Type B pancreatic cell (in vitro differentiated cells): ENCODE measurements at places on chromosomes 2 and 18.

DNA sequence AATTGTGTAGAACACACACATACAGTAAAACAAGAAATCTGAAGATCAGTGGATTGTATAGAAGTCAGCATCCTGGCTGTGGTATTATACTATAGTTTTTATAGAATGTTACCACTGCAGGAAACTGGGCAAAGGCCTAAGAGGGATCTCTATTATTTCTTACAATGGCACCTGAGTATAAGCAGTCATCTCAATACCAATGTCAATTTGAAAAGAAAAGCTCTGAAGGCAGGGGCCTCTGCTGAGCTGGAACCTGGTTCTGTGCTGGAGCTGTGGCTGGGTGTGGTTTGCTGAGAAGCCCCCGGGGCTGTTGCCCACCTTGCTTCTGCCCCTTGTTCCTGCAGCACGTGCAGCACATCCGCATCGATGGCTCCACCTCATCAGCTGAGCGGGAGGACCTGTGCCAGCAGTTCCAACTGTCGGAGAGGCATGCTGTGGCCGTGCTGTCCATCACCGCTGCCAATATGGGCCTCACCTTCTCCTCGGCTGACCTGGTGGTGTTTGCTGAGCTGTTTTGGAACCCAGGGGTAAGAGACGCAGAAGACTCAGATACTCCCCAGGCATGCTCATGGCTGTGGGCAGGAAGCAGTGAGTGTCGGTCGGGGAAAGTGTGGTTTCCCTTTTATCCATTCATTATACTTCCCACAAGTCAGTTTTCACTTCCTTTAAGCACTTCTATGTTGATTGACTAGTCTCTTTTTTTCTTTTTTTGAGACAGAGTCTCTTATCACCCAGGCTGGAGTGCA lies 23.5 kb upstream of the RPL37A start:
- no peak for DNase-seq

DNA sequence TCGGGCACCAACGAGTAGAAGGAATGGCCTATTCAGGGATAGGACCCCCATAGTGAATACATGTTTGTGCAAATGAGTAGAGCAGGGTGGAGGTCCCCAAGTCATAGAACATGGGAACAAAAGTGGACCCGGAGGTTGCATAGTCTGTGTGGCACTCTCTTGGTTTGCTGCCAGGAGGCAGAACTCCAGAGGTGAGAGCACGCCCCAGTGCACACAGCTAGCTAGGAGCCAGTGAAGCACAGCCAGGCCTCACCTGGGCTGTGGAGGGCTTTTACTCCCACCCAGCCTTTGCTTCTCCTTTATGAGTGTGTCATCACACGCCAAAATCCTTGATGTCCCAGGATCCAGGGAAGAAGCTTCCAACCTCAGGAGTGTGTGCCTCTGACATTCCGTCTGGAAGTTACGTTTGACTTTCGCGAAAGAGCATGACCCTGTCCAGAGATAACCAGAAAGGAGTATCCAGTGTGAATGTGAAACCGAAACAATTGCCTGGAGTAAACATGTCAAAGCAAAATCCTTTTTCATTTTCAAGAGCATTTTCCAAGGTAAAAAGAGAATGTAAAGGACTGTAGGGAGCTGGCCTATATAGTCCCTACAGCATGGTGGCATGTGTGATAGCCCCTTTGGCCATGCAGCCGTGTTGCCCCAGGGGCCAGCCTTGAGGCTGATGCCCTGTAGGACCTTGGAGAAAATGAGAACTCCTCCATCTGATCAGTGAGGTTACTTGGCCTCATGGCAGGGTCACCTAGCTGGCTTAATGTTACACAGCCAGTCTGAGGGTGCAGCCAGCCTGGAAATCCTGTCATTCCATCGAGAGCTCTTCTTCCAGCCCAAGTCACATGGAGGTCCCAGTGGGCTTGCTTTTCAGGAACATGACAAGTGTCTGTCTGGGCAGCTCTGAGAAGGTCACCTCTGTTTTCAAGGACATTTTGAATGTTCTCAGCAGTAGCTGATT lies 8.8 kb downstream of the TRIB2 start:
- no peak for DNase-seq

DNA sequence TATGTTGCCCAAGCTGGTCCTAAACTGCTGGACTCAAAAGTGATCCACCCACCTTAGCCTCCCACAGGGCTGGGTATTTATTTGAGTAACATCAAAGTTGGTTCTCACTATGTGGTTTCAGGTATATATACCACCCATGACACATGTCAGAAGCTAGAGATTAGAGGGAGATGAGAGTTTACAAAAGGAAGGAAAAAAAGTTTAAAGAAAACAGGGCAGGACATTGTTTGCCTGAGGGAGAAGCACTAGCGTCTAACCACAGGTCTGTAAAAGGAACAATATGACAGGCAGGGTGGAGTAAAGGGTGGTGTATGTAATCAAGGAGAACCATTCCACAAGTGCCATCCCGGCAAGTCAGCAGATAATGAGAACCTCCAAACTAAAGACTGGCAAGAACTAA lies 8.5 kb downstream of the CEP76 start:
- DNase-seq, result no peak

GRCh38 chr2:186031229-186031628 lies 292.6 kb downstream of the FSIP2 start:
- no peak for DNase-seq

DNA sequence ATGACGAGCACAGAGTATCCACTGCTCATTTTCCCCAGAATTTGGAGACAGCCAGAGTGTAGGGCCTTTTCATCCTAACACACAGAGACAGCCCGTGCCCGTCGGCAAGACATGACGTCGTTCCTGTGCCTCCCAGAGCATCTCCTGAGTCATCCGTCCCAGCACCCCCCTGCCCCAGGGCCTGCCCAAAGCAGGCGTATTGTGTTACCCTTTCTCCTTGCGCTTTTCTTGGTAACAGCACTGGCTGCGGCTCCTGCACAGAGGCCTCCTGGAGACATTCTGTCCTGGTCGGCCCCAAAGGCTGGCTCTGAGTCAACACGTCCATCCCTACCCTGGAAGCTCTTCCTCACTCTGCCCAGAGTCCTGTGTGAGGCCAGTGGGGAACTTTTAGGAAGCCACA lies 217.1 kb downstream of the KLHL29 start:
- no peak for DNase-seq

GRCh38 chr18:3970929-3971328 lies 484.2 kb downstream of the DLGAP1 start:
- no peak for DNase-seq

- no peak for DNase-seq
These were observed 60.9 kb downstream of the BCL11A start for GRCh38 chr2:60492548-60492947.

DNA sequence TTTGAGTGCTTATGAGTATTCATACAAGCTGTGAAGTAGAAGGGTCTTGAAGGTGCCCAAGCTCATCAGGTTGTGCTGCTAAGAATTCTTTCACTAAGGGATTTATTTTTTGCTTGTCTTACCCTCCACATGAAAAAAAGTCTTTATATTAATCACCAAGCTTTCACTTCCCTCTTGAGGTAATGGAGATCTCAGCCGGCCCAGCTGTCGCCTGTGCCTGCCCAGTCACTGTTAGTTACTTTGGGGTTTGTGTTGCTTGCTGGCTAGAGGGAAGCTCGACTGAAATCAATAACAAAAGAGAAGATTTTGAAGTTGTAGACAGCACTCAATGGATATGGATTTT lies 21.9 kb downstream of the MC2R start:
- no peak for DNase-seq

DNA sequence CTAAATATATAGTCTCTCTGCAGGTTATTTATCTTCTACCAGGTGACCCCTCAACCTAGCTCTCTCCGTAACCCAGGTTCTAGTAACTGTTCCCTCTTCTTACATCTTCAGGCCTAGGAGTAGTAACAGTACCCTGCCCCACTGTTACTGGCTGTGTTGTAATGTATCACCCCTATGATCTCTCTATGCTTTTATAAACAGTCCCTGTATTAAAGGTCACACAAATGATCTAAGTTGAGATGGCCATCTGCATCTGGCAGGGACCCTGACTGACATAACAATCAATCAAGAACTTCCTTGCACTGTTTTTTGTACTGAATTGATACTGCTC lies 219.7 kb upstream of the STK17B start:
- DNase-seq, result no peak
